ENCODE measurements at places on chromosomes 6 and 20.

DNA sequence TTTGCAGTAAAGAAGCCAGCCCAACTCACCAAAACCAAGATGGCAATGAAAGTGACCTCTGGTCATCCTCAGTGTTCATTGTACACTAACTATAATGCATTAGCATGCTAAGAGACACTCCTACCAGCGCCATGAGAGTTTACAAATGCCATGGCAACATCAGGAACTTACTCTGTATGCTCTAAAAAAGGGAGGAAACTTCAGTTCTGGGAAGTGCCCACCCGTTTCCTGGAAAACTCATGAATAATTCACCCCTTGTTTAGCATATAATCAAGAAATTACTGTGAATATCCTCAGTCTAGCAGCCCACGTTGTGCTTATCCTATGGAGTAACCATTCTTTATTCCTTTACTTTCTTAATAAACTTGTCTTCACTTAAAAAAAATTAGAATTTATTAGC, 19.4 kb upstream of the TRERF1 start:
- DNase-seq = no peak

DNA sequence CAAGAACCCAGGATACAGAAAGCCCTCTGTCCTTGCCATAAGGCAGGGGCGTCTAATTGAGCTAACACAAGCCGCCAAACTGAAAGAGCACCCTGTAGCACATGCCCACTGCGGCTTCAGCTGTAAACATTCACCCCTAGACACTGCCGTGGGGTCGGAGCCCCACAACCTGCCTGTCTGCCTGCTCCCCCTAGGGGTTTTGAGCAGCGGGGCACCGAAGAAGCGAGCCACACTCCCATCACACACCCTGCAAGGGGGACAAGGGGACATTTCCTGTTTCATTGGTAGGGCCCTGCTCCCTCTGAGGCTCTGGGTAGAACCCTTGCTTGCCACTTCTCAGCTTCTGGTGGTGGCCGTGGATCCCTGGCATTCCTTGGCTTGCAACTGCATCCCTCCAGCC, 45.2 kb upstream of the BCLAF1 start:
- DNase-seq = no peak

- no peak for DNase-seq
Observed at GRCh38 chr20:40414843-40415615, 274.0 kb downstream of the MAFB start.

DNA sequence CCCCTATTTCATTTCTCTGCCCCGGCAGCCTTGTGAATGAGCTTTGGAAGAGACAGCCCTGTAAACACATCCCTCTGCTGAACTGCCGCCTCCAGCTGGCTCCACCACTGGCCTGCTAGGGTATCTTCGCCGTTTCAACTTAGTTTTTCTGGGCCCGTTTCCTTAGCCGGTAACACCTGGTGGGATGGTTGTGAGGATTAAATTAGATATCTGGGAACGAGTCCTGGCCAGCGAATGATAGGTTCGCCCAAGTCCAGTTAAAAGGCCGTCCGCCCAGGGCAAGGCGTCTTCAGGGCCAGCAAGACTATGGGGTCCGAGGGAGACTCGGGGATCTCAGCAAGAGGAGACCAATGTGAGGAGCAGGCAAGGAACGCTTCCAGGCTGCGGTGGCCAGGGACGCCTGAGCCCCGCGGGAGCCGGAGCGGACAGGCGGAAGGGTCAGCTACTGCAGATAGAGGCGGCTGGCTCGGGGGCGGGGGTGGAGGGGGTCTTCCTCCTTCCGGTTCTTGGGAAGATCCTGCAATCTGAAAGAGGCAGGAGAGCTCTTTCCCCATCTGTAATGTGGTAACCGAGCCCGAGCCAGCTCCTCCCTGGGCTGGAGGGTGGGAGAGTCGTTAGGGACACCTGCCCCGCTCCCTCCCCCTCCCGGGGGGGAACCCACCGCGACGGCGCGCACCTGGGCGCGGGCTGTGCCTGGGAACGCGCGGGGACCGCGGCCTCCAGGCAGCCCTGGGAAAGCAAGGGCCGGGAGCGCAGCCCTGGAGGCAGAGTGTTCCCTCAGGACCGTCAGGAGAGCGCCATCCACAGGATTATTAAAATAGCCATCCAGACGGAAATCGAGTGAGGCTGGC, 4.5 kb upstream of the PTCRA start:
- no peak for DNase-seq

GRCh38 chr20:5180421-5180820, 53.6 kb downstream of the CDS2 start:
- DNase-seq = no peak

DNA sequence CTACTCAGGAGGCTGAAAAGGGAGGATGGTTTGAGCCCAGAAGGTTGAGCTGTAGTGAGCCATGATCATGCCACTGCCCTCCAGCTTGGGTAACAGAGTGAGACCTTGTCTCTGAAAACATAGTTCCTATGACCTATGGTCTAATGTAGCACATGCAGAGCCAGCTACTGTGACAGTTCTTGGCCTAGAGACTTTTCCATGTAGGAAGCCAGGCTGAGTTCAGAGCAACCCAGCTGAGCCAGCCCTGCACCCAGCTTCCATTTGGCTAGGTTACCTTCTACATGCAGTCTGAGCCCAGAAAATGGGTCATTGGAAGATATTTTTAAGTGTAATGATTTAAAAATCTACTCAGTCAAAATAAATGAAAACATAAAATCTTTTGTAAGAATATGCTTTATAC, 92.8 kb downstream of the FNDC1 start:
- no peak for DNase-seq

- no peak for DNase-seq
Observed at GRCh38 chr20:48717095-48717672, 110.6 kb downstream of the PREX1 start.

GRCh38 chr6:81575442-81575841, 177.0 kb downstream of the TENT5A start:
- DNase-seq = no peak

DNA sequence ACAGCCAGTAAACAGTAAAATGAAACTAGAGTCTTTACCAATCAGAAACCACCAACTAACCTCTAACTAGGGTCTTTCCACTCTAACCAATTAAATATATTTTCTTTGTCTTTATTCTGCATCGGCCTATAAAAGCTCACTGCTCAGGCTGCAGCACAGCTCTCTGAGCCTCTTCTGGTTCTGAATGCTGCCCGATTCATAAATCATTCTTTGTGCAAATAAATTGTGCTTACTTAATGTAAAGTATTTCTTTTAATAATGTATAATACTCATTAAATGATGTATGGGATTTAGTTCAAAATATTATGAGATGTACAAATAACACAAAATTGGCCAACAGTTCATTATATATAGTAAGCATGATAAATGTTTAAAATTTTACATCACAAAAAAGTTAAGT, 7.9 kb downstream of the IBTK start:
- DNase-seq = no peak

DNA sequence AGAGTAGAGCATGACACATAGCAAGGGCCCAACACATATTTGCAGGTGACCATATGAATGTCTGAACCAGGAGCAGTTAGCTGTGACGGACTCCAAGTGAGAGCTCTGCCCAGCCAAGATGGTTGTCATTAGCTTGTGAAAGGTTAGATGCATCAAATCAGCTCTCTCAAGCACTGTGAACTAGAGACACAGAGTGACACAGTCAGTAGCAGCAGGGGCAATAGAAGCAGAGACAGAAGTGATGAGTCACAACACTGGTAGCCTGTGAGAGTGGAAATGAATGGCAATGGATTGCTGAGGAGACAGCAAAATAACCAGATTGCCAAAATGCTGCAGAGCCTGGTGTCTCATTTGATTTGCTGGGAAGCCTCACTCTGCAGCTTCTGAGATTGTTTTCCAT, 558.9 kb downstream of the PKHD1 start:
- no peak for DNase-seq

- no peak for DNase-seq
Observed at GRCh38 chr20:2921506-2921905, 48.2 kb downstream of the PTPRA start.

GRCh38 chr6:35160642-35161041, 19.5 kb upstream of the TCP11 start:
- DNase-seq = no peak

DNA sequence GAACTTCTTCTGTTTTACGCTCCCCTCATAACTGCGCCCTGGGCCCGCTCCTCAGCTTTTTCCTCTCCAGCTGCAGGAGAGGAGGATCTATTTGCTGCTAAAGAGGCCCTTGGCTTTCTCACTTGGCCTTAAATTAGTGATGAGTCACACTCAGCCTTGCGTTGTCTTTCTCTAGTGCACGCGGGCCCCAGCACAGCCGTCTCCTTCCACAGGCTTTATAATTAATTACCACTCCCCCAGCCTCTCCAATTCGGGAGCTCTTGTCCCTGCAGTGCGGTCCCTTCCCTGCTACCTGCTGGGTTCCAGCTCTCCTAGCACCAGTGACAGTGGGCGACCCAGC, 25.2 kb downstream of the PACSIN1 start:
- DNase-seq = no peak

GRCh38 chr20:50730765-50731054, 670 bp upstream of the PARD6B start:
- DNase-seq = no peak

DNA sequence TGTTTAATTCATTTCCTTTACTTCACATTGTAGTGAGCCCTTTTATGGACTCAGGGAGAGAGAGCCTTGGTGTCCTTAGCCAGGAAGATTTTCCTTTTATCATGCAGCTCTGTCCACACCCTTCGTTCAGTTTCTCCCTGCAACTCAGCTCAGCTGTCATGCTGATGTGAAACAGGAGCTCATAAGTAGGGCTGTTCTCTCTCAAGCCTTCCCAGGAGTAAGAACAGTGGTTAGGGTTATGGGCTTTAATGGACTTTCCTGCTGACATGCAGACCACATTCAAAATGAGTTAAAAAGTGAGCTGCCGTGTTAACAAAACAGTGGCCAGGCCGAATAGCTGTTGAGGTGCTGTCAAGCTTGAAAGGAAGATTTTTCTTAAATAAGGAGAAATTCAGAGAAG, 104.1 kb downstream of the BCKDHB start:
- DNase-seq = no peak

DNA sequence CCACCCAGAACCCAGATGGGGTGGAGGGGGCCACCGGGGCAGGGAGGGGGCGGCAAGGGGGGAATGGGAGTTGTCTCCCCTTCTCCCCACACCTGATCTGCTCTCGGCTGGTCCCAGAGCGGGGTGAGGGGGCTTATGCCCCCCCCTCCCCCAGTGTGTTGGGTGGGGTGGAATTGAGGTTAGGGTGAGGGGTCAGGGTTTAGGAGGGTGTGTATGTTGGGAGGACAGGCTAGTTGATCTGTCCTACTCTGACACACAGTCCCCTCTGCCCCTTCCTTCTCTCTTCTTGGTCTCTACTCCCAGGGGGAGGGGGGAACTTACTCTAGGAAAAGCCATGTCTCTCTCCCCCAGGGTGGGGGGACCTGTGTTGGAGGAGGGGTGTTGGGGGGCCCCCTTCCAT, 1.9 kb upstream of the ZBTB9 start:
- no peak for DNase-seq

DNA sequence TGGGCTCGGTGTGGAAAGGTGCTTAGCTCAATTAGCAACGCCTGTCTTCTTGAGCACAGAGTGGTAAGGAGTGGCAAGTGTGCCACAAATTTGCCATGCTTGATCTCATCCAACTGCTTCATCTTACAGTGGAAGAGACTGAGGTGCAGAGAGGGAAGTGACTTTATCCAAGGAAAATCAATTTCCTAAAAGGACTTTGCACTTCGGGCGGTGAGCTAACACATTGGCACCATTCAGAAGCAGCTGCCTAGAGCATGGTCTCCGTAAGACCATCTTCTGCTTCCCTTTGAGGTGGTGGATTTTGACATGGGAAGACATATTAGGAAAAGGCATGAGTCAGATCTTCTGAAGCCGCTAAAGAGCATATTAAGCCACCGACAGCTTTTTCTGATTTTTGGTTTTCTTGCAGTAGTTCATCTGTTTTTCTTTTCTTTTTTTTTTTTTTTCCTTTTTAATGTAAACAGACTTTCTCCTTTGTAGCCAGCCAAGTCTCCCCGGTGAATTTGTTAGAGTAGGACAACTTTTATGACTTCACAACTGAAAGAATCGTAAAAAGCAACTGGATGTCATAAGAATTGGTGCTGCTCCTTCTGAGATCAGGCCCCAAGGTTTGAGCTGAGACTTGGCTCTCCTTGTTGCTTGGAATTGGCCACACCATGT, 273.2 kb downstream of the CDC5L start:
- DNase-seq = no peak

- no peak for DNase-seq
Observed at GRCh38 chr6:2982426-2983117, 11.2 kb upstream of the SERPINB6 start.

DNA sequence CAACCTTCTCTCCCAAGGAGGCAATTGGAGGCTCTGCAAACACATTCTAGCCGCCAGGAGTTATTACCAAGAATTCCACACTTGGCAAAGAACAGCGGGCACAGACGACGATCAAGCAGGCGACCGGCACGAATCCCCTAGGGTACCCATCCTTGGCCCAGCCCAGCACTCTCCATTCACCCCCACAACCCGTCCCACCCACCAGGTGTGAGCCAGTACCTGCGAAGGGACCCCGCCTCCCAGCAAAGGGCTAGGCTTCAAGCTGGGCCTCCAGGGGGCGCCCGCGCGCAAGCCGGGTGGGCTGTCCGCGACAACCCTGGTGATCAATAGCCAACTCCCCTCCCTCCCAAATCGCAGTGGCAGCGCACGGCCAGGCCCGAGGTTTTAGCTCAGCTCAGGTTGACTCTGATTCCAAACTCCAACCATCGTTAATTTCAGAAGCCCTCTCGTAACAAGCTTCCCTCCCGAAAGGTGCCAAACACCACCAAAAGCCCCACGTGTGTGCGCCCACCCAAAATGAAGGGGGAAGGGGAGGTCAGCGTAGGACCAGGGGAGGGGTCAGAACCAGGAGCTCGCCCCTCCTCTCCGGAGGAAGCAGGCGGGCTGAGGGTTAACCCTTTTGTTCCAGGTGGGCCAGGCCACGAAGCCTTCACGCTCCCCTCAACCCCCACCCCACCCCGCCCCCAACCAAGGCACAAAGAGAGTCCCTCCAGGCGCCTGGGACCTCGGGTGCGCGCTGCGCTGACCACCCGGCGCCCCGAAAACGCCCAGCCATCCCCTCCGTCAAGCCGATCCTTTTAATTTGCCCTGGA, 2.1 kb downstream of the SALL4 start:
- DNase-seq = peak; percentile 6

DNA sequence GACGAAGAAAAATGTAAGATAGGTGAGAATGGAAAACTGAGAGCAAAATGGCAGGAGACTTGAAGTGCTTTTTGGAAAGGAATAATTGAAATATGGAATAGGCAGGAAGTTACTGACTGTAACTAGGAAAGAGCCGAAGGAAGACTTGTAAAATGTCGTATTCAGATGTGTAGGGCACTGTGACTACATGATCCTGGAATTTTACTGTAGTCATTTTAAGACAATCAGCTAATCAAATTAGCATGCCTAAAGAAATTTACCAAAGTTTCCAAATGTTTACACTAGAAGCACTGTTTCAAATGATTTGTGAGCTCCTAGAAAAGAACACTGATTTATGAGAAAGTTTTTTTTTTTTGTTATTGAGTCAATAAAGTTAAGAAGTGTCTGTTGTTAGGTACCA, 21.2 kb upstream of the ADIG start:
- no peak for DNase-seq

- no peak for DNase-seq
Observed at GRCh38 chr6:162229093-162229492, 498.5 kb downstream of the PRKN start.

- DNase-seq = no peak
Observed at GRCh38 chr6:140669321-140669720, 1294.9 kb upstream of the CITED2 start.
